Activated CD4-positive, alpha-beta T cell treated with anti-CD3 and anti-CD28 coated beads, Interleukin-10, Interleukin-2, amounts not matched to agents 100 ng/mL and 50 ng/mL, durations not matched to agents 16 hours and 8 hours (primary cell): ENCODE measurements at places on chromosomes 12 and 14.

GRCh38 chr14:100609941-100610391, 22.7 kb upstream of the BEGAIN start:
- DNase-seq: no peak

DNA sequence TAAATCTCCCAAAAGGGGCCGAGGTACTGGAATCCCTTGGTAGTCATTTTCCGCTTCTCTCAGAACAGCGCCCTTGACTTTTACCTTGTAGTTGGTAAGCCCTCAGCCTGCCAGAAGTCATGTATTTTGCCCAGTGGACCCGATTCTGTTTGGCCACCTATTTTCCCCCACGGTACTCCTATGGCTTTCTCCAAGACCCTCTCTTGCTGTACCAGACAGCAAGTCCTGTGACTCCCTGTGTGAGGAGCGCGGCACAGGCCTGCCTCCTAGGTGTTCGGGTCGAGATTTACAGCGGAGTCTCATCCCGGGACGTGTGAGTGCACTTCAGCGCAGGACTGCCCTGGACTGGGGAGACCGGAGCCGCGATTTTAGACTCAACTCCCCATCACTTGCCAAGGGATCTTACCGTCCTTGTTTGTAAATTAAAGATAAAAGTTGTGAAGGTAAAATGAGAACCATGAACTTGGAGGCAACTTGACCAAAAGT, 1.1 kb upstream of the MBD6 start:
- DNase-seq: no peak

- no peak for DNase-seq
Measured at GRCh38 chr12:52200086-52200780, 8.4 kb upstream of the KRT80 start.

DNA sequence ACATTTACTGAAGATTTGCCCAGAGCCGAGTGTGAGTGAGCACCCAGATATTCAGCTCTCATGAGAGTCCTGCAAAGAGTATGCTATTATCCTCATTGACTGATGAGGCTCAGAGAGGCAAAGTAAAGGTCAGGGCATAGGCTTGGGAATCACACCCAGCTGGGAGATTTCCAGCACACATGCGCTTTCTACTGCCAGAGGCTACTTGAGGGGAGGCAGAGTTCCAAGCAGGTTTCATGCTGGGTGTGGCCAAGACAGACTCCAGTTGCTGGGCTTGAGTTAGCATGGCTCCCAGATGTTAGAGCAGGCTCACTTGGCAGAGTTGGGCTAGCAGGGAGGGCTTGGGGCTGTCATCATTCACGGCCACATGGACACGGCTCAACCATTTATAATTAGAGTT, 14.4 kb upstream of the FAM181A start:
- DNase-seq: no peak
